Ascending aorta (tissue), 2 donors: ENCODE measurements at places on chromosomes 16 and 17. TPM values are rescaled to one million over a fixed set of nuclear protein-coding genes. Genes with fewer than 3 reads are reported as not detected.

The HS3ST2 gene
- total RNA-seq, result 9.0 TPM

DNA sequence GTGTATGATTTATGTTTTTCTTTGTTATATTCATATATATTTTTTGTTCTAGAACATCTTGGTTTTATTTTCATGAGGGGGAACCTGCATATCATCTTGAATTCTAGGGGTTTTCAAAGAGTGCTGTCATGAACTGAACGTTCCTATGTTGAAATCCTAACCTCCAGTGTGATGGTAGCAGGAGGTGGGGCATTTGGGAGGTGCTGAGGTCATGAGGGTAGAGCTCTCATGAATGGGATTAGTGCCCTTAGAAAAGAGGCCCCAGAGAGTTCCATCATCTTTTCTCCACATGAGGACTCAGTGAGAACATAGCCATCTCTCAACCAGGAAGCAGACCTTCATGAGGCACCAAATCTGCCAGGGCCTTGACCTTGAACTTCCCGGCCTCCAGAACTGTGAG, 34.6 kb upstream of the CCDC182 start:
- DNase-seq, result no peak

The CFAP97D1 gene
- not detected for total RNA-seq

The KRT12 gene
- not detected for total RNA-seq

The ESRP2 gene
- total RNA-seq, result not detected

The KIFC3 gene
- total RNA-seq, result 54.9 TPM

The ASGR2 gene
- total RNA-seq, result not detected

The ICAM2 gene
- 212 TPM for total RNA-seq

- no peak for DNase-seq
Measured at GRCh38 chr16:69931631-69932030, 19.5 kb upstream of the CLEC18A start.

The NOMO2 gene
- 110 TPM for total RNA-seq

DNA sequence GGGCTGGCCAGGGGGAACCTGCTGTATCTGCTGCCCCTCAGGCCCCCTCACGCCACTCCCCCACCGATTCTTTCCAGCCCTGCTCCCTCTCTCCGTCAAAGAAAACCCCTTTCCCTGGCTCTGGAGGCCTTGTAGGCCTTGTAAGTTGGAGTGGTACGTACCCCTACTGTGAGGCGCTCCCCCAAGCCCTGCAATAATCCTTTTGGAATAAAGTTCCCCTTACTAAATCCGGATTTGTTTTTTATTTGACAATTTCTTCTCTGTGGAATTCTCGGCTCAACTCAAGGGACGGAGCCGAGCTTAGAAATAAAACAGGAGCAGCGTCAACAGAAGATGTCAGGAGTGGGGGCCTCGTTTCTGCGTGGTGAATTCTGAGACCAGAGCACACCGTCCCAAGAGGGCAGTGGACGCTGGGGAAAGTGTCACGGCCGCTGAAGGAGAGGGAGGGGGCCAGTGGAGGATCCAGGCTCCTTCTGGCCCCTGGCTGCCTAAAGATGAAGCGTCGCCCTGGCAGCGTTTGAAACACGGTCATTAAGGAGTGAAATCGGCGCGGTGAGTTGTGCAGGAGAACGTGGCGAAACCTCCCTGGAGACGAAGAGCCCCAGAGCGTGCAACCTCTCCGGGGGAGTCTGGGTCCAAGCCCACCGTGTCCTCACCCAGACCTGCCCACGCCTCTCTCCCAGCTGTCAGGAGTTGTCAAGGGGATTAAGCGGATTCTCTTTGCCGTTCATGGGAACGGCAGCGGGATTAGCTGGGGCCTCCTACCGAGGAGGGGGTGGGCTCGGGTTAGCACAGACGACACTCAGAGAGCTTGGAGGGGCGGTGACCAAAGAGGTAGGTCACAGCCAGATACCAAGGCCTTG, 47.0 kb downstream of the SLC7A5 start:
- no peak for DNase-seq

The AANAT gene
- total RNA-seq, result not detected

DNA sequence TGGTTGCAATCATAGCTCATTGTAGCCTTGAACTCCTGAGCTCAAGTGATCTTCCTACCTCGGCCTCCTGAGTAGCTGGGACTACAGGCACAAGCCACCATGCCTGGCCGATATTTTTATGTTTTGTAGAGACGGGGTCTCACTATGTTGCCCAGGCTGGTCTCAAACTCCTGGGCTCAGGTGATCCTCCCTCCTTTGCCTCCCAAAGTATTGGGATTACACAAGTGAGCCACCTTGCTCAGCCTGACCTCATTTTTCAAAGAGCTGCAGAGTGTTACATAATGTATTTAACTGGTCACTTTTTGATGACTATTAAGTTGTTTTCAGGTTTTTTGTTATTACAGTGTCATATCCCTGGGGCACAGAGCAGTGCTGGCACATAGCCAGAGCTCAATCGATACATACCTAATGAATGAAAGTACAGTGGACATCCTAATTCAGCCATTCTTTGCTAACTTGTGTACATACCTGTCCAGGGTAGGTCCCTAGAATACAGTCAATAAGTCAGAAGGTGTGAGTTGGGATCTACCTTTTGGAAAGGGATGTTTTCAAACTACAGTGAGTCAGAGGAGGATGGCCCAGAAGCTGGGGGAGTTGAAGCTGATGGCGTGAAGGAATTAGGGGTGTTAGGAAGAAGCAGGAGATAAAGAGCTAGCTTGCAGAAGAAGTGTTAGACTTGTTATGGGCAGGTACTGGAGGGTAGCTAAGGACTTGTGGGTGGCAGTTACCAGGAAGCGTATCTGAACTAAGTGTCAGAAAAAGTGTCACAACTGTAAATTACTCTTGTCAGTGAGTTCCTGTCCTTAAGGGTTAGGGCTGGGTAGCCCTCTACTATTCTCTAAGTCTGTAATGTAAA, 20.1 kb upstream of the CYLD start:
- DNase-seq, result no peak

GRCh38 chr16:673399-673991, 2.0 kb upstream of the RHBDL1 start:
- DNase-seq, result no peak

DNA sequence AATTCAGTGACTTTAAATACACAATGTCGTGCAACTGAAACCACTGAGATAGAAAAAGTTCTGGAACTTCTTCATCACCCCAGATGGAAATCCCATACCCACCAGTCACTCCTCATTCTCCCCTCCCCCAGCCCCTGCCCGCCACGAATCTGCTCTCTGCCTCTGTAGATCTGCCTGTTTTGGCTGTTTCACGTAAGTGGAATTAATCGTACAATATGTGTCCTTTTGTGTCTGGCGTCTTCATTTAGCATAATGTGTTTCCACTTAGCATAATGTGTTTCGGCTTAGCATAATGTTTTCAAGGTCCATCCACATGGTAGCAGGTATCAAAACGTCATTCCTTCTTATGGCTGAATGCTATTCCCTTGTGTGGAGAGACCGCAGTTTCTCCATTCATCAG, 3.5 kb upstream of the SPPL2C start:
- no peak for DNase-seq

GRCh38 chr16:81723098-81723723, 55.9 kb upstream of the PLCG2 start:
- no peak for DNase-seq

GRCh38 chr16:71927383-71927782, 32.1 kb downstream of the IST1 start:
- DNase-seq, result no peak

GRCh38 chr17:28940675-28941074, 10.6 kb downstream of the PHF12 start:
- DNase-seq, result no peak

- DNase-seq, result no peak
Measured at GRCh38 chr17:70310221-70310672, 140.9 kb downstream of the KCNJ2 start.

- DNase-seq, result no peak
Measured at GRCh38 chr17:51228161-51228560, 31.7 kb downstream of the MBTD1 start.

DNA sequence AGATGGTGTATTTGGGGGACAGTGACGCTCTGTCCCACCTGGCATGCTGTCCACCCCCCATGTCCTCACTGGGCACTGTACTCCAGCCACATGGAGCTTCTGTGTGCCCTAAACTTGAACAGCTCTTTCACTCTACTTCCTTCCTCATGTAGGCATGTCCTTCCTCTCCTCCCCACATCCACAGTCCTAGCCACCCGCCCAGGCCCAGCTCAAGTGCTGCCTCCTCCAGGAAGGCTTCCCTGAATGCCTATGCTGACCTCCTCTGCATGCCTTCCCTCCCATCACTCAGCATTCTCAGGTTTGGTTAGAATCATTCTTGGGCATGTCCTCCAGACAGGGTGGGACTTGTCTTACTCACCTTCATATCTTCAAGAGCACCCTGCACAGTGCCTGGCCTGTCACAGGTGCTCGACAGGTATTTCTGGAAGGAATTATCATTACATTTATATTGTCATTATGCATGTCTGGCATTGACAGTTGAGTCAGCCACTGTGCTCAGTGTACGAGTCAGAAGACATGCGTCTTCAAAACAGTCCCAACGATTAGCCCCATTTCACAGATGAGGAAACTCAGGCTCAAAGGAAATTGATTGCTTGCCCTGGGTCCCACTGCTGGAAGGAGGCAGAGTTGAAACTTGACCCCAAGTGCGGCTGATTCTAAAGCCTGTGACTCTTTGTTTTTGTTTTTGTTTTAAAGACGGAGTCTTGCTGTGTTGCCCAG, 42.1 kb upstream of the TOB1 start:
- DNase-seq, result no peak

DNA sequence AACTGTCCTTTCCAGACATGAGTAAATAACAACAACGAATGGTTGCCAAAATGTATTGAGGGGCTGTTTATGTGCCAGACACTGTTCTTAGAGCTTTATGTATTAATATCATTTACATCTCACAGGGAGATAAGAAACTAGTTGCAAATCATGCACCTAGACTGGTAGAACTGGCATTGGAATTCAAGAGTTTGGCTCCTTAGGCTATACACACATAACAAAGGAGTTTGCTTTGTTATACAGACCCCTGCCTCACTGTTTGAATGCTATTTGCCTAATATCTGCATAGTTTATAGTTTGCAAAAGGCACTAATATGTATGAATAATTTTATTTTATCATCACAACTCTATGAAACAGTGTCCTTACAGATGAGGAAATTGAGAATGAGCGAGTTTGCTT, 100.0 kb downstream of the FTO start:
- no peak for DNase-seq
